ENCODE measurements at places on chromosomes 13 and 19. TPM values are rescaled to one million over a fixed set of nuclear protein-coding genes. Genes with fewer than 3 reads are reported as not detected.

DNA sequence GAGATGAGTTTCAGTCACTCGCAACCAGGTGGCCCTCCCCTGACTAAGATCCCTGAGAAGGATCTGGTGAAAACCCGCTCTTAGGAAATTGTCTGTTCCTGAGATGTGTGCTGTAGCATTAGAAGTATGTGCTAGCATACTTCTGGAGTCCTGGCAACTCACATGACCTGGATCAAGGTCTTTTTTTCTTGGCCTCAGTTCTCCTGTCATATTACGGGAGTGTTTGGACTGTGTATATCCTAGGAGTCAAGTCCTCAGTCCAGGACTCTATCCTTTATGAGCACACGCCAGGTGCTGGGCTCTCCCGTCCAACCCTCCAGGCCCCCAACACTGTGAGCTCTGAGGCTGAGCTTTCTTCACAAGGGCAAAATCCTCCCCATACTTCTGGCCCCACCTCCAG lies 156.4 kb downstream of the UQCRFS1 start:
- DNase-seq: no peak

DNA sequence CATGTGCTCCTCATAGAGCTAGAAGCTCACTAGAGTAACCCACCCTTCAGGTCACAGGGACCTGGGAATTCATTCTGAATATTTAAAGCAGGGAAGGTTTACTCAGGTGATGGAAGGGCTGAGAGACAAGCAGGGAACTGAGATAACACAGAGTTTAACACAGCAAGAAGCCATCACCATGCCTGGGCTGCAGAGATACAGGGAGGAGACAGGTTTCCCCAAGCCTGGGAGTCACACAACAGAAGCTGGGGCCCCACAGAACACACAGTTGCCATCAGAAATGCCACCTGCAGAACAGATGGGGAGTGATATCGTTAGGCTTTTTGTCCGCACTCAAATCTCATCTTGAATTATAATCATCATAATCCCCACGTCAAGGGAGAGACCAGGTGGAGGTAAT lies 7.9 kb upstream of the CYSLTR2 start:
- DNase-seq: no peak

Gene SYCN
- not detected for total RNA-seq

- DNase-seq: no peak
Measured at GRCh38 chr19:44754750-44755080, 6.2 kb downstream of the BCL3 start.

Gene IZUMO4
- total RNA-seq: 17.9 TPM

DNA sequence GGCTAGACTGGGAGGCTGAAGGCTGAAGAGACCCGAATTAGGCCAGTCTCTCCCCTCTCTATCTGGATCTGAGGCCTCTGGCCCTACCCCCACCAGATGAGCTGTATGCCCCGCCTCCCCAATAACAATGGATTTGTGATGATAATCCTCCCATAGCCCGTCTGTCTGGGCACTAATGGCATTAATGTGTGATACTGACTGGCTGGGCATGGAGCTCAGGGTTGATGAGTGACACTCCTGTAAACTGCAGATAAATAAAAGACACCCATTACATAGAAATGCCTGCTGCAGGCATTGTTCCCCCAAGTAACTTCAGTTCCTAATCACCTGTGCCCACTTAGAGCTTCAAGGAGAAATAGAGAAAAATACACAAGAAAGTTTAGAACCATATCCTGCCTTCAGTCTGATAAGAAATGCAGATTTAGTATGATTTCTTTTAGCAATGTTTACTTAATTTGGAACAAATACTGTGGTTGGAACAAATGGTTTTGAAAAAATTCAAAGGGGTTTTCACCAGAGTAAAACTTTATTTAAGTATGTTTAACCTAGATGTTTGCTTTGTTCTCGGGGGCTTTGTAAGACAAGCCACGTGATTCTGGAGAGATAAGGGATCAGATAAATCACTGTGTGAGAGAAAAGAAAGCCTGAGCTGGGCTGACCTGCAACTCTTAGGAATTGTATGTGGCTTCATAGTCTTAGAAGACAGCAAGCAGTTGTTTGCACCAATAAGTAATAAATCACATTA lies 60.3 kb downstream of the TNFRSF19 start:
- DNase-seq: no peak

DNA sequence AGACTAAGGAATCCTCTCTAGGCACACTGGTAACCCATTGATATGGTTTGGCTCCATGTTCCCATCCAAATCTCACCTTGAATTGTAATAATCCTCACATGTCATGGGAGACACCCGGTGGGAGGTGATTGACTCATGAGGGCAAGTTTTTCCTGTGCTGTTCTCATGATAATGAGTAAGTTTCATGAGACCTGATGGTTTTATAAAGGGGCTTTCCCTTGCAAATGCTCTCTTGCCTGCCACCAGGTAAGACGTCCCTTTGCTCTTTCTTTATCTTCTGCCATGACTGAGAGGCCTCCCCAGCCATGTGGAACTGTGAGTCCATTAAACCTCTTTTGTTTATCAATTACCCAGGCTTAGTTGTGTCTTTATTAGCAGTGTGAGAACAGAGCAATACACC lies 81.4 kb upstream of the GPC6 start:
- no peak for DNase-seq

DNA sequence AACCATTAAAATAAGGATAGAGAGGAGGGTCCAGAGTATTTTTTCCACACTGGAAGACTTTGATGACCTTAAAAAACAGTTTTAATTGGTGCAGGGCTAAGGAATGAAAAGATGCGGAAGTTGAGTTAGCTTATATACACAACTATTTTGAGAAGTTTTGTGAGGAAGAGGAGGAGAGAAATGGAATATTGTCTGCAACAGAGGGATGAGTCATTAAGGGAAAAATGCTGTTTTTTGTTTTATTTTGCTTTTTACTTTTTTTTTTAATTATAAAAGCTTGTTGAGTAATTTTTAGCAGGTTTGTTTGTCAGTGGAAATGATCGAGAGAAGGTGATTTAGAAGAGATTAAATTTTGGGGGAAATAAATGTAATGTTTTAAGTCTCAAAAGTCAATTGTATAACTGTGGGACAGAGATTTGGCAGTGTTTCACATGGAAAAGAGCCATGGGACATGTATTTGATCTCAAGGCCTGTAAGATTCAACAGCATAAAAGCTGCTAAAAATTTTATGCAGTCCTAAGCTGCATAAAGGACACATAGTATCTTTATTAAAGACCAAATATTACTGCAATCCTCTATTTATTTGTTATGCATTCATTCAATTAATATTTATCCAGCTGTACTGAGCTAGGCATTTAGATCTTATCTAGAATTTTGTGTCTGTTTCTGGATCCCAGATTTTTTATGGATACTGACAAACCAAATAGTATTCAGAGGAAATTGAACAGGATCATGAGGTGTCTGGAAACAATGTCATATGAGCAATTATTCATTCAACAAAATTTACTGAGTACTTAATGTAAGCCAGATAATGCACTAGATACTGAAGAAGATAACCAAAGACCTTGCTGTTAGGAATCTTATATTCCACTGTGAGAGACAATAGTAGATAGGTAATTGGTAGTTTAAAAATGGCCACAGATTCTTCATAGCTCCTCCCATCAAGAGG lies 72.7 kb downstream of the DNAJC15 start:
- DNase-seq: no peak

Gene SIGLEC5
- not detected for total RNA-seq

DNA sequence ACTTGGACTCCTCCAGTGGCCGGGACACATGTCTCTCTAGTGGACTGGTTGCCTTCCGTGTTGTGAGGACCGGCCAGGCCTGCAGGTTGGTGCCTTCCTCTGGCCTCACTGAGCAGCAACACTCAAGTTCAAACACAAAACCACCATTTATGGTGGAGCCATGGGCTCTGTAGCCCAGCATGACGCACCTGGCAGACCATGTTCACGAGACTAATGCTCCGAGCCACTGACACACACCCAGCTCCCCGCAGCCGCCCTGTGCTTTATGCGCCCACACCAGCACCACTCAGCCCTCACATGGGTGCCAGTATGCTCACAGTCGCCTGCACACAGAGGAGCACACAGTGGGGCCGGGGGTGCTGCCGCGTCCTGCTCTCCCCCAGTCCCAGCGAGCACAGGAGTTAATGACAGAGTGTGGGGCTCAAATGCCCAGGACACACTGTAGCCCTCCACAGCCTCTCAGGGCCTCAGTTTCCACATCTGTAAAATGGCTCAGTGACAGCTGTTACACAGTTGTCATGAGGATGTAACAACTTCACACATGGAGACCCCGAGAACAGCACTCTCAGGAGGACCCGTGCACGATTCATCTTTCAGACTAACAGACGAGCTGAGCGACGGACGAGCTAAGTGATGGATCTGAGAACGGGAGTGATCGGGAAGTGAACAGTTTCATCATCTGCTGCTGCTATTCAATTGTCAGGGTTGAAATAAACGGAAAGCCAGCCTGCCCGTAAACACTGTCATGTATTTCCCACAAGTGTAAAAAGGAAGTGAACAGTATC lies 7.8 kb downstream of the GAS6 start:
- DNase-seq: no peak

Gene THSD8
- total RNA-seq: 1.3 TPM

Data from CD4-positive, alpha-beta T cell (primary cell).